ENCODE measurements at places on chromosomes 5 and 9.
A peak's percentile ranks its signal among the peaks of the same experiment; 100 is the strongest.

DNA sequence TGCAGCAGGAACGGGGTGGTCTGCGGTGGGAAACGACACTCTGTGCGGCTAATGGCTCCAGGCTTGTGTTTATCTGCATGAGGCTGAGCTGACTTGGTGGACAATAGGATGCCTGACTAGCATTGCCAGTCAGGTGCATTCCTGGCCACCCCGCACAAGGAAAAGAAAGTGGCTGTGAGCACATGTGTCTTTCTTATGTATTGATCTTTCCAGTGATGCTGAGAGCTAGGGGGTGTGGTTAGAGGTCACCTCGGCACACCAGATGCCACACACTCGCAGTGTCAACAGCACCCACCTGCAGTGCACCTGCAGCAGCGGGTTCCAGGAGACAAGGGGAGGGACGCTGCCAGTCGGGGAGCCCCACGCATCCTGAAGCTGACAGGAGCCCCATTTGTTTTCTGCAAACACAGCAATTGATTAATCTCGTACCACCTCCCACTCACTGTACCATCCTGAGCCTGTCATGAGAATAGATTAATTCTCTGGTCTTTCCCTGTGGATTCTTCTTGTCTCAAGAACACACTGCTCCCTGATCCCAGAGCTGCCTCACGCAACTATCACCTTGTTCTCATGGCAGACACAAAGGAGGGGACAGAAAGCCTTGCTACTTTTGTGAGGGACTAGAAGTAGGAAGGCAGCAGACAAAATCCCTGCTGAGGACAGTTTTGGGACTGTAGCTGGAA lies 251.7 kb upstream of the WWC1 start:
- DNase-seq, result no peak

DNA sequence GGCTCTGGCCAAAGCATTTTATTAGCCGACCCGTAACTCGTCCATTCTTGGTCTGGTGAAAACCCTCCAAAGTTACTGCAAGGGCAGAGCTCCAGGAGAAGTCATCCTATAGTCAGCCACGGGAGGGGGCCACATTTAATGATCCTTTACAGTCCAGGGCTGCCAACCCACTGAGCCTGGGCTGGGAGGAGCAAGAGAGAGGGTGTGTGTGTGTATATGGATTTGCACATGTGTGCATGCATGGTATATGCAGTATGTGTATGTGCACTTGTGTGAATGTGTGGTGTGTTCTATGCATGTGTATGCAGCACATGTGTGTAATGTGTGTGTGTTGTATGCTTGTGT lies 4.2 kb upstream of the RASGEF1C start:
- no peak for DNase-seq

DNA sequence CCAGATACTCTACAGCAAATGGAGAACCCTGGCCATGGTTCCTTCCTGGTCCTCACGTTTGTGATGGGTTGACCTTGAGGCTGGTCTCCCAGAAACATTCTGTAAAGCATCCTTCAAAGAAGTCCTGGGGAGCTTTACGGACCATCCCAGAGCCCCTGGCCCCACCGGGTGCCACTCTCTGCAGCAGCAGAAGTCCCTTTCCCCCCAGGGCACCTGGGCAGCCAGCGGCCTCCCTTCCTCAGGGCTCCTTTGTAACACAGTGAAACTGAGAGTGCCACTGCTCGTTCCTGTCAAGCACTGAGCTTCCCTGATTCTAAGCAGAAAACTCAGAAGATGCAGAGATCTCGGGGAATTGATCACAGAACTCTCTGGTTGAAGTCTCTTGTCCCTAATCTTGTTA lies 104.3 kb downstream of the ENTREP1 start:
- DNase-seq, result no peak

- DNase-seq, result no peak
Measured at GRCh38 chr5:65834306-65834705, 92.1 kb upstream of the ERBIN start.

GRCh38 chr9:115425601-115426000 lies 307.6 kb upstream of the TNC start:
- DNase-seq, result no peak

DNA sequence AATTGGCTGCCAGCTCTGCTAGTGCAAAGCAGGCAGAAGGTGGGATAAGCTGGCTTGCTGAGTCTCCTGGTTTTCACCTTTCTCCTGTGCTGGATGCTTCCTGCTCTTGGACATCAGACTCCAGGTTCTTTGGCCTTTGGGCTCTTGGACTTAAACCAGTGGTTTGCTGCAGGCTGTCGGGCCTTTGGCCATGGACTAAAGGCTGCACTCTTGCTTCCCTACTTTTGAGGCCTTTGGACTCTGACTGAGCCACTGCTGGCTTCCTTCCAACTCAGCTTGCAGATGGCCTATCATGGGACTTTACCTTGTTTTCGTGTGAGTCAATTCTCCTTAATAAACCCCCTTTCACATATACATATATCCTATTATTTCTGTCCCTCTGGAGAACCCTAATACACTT lies 1293.9 kb upstream of the CDH6 start:
- no peak for DNase-seq

GRCh38 chr5:102596113-102596512 lies 97.3 kb upstream of the SLCO6A1 start:
- DNase-seq, result no peak

DNA sequence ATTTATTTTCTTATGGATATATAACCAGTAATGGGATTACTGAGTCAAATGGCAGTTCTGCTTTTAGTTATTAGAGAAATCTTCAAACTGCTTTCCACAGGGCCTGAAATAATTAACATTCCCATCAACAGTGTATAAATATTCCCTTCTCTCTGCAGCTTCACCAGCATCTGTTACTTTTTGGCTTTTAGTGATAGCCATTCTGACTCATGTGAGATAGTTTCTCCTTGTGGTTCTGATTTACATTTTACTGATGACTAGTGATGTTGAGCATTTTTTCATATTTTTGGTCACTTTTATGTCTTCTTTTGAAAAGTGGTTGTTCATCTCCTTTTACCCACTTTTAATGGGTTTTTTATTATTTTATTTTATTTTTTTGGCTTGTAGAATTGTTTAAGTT lies 1290.3 kb upstream of the CDH9 start:
- DNase-seq, result no peak

GRCh38 chr5:122149321-122150090 lies 20.2 kb downstream of the ZNF474 start:
- no peak for DNase-seq

DNA sequence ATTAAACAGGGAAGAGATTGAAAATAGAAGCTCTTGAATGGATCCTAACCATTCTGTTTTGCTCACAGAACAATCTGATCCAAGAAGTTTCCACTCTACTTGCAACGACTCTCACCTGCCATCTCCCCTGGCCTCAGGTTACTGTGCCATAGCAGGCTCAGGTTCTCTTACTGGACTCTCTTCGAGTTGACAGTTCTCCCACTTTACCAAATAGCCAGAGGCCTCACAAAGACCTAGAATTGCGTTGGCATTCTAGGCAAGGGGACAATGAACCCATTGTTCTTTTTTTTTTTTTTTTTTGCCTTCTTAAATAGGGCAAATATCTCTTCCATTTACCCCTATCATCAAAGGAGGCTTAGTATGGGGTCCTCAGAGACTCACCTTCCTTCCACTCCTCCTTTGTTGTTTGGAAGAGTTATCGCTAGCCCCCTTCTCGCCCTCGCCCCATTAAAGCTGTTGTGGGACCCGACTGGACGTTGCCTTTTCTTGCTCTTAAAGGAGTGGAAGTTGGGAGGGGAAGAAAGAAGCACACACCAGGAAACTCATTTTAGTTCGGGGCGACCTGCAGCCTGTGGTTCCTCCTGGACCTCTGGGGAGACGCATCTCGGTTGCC lies 688 bp upstream of the PLPPR1 start:
- DNase-seq, result no peak

DNA sequence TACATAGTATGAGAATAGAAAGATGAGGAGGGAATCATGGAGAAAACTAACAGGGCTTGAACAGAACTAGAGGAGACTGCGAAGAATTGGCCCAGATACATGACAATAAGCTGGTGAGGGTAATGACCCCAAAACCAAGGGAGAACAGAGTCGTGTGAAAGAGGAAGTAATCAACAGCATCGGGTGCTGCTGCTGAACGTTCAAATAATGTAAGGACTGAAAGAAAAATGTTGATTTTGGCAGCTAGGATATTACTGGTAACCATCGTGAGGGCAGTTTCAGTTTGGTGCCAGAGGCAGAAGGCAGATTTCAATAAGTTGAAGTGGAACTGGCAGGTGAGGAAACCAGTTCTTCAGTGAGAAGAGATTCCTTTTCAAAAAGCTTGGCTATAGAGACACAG lies 66.8 kb upstream of the SMC2 start:
- DNase-seq, result no peak

DNA sequence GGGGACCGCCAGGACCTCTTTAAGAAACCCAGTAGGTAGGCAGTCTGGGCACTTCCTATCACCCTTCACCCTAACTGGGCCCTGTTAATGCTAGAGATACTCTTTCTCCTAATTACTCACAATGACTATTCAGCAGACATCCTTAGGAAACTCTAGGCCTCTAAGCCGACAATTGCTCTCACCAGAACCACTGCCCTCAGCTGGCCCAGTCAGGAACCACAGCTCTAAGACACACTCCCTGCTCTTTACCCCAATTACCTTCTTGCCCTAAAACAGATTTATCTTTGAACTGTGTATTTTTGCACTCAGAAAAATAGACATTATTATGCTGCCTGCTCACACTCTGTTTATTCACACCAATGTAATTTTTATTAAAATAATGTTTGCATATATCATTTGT lies 432.6 kb upstream of the SLC30A5 start:
- peak; percentile 45 for DNase-seq

GRCh38 chr5:140673187-140673976 lies at the start of gene DND1:
TSS of gene DND1 (minus strand) at chr5:140673576. CDS start at chr5:140673542, 34 bp downstream.
- DNase-seq, result no peak

GRCh38 chr9:134947265-134947955 lies 29.7 kb upstream of the FCN1 start:
- no peak for DNase-seq

- no peak for DNase-seq
Measured at GRCh38 chr9:21527579-21527978, 45.5 kb upstream of the IFNE start.

DNA sequence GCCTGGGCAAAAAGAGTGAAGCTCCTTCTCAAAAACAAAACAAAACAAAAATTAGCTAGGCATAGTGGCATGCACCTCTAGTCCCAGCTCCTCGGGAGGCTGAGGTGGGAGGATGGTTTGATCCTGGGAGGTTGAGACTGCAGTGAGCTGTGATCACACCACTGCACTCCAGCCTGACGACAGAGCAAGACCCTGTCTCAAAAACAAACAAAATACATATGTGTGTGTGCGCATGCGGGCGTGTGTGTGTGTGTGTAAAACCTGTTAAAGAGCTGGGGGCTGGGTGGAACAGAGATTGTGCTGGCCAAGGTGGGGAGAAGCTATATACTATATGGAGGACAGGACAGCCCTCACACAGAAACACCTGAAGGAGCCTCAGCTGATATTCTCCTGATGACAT lies 27.4 kb upstream of the DENND4C start:
- DNase-seq, result no peak

DNA sequence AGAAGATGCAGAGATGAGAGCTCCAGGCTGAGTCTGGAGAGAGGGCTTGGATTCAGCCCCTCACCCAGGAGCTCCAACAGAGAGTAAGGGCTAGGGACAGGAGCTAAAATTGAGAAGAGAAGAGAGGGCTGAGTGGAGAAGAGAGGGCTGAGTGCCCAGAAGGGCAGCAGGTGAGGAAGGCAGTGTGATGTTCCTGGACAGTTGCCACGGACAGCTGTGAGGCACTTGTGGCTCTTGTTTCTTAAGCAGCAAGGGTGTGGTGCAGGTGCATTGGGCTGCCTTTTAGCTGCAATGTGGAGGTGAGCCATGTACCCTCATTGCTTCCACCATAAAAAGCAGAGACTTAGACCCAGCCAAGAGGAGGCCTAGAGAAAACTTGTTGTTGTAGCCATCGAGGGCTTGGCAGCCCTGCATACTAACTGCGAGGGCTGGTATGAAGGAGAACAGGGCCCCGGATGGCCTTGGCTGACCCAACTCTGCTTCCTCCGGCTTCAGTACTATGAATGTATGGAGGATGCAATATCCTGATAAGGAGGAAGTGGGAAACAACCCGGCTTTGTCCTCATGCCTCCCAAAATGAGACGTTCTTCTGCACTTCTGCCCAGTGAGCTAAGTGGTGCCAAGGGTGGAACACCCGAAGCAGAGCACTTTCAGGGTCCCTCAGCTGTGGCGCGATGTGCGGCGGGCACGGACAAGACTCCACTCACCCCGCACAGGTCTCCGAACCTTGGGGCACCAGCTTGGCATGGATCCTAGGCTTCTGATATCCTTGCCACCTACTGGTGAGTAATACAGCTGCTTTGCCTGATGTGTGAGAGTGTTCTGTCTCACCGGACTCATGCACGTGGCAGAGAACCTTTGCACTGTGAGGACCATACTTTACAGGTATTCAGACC lies 65.2 kb downstream of the LRRC70 start:
- no peak for DNase-seq

DNA sequence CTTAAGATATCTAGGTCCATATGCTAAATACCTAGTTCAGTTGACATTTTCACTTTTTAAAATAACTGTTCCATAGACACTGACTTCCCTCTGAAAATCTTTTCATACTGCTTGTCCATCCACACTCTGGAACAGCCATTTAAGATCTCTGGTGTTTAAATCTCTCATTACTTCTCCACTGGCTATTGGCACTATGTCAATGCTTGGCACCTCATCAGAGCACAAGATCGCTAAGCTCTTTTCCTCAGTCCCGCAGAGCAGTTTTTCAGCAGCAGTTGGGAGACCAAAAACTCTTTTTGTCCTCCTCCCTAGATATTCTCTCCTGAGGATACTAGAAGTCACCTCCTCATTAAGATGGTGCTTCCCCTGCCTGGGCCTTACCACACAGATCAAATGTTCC lies 172.7 kb downstream of the KIAA0825 start:
- DNase-seq, result no peak

DNA sequence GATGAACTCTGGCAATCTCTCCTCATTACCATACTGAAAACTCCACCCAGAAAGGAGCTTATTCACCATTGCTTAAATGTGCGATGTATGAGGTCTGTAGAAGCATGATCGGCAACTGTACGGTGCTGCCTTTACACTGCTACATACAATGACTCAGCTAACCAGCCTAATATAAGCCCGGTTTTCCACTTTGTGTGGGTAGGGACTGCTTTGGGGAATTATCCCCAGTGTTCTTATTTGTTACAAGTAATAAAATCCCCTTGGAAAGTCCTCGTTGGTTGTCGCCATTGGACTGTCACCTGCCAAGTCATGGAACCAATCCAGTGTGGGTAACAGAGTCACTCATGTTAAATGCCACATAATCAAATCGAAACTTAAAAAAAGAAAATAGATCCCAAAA lies 23.5 kb upstream of the TENT2 start:
- DNase-seq, result no peak

GRCh38 chr9:131899296-131900228 lies 159.7 kb upstream of the RAPGEF1 start:
- no peak for DNase-seq

DNA sequence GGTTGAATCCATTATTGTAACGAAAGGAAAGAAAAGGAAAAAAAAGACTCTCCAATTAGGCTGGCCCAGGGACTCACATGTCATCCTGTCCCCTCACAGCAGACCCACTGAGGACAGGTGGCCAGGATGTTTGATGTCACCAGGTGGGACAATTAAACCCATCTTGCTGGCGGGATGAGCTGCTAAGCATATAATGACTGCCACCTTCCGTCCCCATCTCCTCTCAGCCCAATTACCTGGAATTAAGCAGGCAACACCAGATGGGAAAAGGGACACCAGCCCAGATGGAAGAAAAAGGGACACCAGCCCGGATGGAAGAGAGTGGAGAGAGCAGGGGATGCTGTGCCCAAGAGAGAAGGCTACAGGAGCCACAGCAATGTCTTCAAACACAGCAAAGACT lies 116.6 kb upstream of the SARDH start:
- DNase-seq, result no peak

- DNase-seq, result no peak
Measured at GRCh38 chr5:42621662-42622061, 135.0 kb upstream of the CCDC152 start.

GRCh38 chr5:174625591-174626350 lies 98.6 kb upstream of the MSX2 start:
- DNase-seq, result no peak

All from hematopoietic multipotent progenitor cell treated with erythropoietin and hydrocortisone succinate and interleukin-3 and kit ligand, for 15 days (in vitro differentiated cells).